ENCODE measurements at places on chromosomes 2 and 18.

DNA sequence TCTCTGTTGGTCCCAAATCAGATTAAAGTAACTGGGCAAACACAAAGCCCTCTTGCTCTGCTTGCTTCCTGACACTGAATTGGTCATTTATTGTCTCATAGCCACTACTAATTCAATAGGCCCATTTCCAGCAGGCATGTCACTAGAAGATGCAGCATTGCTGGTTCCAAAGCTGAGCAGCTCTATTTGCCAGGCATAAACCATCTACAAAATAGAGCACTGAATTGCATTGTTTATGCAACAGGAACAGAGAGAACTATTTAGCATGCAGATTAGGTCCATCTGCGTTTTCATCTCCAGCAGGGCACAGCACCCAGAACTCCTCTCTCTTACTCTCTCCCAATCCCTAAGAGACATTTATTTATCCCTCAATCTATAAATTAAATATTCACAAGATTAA, 227.6 kb downstream of the SUCLG1 start:
- no peak for DNase-seq

- no peak for DNase-seq
Observed at GRCh38 chr2:198957181-198957580, 500.6 kb downstream of the SATB2 start.

DNA sequence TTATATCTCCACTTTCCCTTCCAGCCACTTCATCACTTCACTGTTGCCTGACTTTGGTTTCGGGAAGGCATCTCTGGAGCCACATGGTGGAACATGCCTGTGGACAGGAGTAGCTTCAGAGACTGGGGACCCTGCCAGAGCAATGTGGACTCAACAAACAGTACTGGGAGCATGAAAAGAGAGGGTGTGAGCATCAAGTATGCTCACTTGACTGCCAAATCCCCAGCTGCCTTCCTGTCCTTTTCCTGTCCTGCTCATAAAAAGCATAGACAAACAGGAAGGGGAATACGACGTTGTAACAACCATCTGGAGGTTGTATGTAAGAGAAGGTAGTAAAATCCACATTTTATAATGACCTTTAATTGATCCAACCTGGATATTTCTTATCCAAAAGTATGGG, 61.3 kb upstream of the CSRNP3 start:
- DNase-seq, result no peak

DNA sequence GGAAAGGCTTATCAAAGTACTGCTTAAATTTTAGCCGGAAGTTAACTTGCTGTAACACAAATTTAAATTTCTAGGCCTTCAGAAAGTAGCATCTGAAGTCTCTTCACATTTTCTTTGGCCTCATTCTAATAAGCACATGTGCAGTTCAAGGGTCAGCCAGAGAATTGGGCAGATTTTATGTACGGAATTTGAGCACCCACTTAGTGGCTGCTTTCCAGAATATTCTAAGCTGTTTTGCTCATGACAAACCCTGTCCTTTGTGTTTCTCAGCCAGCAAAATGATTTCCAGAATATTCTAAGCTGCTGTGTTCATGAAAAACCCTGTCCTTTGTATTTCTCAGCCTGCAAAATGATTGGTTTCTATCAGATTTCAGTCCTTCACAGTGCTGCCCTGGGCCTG, 225.0 kb upstream of the DOK6 start:
- no peak for DNase-seq

- no peak for DNase-seq
Observed at GRCh38 chr2:225534037-225534436, 134.5 kb downstream of the NYAP2 start.

DNA sequence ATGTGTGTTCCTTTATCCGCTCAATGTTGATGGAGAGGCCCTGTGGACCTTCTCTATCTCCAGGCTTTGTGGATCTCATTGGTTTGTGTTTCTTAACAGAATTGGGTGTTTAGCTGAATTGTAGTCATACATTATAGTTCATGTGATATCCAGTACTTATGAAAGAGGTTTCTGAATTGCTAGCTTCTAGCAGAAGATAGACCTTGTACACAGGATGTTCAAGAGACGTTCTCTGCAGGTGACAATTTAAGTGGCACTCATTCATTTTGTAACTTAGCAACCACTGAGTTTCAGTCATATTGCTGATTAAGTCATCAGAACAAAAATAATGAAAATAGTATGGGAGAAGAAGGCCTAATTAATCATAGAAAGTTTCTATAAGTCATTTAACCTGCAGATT, 279.2 kb downstream of the ALPK2 start:
- DNase-seq, result no peak

- DNase-seq, result no peak
Observed at GRCh38 chr2:224252631-224253030, 149.3 kb downstream of the FAM124B start.

DNA sequence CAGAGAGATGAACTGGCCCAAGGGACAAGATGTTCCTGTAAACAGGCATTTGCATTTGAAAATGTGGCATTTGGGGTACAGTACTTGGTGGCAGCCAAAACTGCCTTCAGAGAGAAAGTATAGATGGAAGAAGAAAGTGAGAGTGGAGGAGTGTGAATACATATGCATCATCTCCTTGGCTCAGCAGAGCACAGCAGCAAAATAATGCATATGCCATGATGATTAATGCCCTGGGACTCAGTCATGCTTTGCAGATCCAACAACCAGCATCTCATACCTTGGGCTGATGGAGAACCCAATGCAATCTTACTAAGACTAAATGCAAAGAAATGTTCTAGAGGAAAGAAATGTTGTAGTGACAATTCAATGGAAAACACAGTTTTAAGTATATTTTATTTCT, 29.7 kb upstream of the CYTIP start:
- DNase-seq, result no peak

GRCh38 chr2:41735476-41735875, 312.3 kb upstream of the PKDCC start:
- DNase-seq, result no peak

GRCh38 chr2:149725234-149725633, 137.7 kb upstream of the MMADHC start:
- DNase-seq, result no peak

GRCh38 chr2:147913701-147914480, 69.1 kb downstream of the ACVR2A start:
- DNase-seq, result no peak

DNA sequence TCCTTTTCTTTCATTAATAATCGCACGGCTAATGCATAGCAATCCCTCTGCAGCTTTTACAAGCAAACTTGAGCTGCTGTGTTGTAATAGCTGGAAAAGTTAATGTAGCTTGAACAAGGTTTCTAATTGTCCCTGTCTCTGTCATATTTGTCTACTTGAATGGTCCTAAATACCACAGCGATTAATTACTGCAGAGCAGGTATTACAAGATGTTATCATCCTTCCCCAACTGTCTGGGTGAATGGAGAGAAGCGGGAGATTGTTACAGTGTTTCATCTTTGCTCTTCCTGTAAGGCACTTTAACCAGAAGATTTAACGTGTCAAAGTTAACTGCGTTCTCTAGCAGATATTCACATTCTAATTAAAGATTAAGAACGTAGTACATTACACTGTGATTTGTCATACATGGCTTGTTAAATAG, 422.2 kb upstream of the POU3F3 start:
- DNase-seq, result no peak

DNA sequence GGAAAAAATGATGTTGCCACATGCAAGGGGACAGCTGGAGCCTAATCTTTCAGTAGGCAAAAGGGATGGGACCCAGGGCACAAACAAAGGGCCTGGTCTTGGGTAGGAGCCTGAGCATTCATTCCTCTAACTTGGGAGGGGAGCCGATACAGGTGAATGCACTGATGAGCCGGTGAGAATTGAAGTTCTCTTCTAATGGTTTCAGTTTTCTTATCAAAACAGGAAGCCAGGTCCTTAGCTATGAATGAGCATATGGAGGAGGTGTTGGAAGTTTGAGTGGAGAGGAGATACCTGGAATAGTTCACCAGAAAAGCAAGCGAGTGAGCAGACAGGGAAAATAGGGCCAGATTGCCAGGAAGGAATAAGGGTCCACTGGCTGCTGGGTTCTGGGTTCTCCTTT, 10.1 kb downstream of the DPP4 start:
- DNase-seq, result no peak

DNA sequence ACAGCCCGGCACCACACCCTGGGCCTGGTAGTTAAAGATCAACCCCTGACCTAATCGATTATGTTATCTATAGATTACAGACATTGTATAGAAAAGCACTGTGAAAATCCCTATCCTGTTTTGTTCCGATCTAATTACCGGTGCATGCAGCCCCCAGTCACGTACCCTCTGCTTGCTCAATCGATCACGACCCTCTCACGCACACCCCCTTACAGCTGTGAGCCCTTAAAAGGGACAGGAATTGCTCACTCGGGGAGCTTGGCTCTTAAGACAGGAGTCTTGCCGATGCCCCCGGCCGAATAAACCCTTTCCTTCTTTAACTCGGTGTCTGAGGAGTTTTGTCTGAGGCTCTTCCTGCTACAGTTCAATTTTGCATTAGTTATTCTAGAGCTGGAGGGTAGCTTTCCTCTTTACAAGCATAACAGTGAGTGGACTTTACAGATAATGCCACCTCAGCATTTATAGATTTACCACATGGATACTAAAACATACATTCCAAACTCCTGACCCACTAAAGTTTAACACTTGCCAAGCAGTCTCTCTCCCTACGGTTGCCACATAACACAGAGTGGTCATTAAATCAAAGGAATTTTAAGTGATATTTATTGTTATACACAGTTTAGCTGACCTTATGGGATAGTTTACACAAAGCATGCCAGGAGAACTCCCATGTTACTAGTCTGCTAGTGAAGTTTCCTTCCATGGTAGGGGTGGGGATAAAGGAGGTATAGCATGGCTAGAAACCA, 101.0 kb downstream of the EVA1A start:
- DNase-seq, result no peak

DNA sequence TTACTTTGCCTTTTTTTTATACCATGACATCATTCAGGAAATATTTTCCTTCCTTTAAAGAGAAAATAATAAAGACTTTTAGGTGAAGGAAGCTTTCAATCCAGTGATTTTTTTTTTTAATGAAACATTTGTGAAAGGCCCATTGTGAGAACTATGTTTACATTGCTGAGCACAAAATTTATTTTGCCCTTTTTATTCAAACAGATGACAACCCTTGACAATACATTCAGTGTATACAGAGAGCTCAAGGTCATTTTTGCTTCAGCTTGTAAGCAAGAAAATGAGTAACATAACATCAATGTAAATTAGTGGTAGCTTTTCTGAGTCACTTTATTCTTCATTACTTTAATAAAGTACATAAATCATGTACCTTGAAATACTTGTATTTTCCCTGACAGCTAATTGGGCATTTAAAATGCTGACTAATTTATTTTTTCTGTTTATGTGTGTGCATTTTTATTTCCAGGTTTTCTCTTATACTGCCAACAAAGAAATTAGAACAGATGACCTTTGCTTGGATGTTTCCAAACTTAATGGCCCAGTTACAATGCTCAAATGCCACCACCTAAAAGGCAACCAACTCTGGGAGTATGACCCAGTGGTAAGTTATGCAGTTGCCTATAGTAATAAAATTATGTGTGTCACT, 121.6 kb downstream of the GALNT1 start:
- DNase-seq, result no peak

- no peak for DNase-seq
Observed at GRCh38 chr2:231883468-231883881, 42.7 kb downstream of the NPPC start.

GRCh38 chr2:238376884-238377391, 49.8 kb upstream of the ASB1 start:
- DNase-seq, result no peak
